ENCODE measurements at places on chromosomes 1 and 21. TPM values are rescaled to one million over a fixed set of nuclear protein-coding genes. Genes with fewer than 3 reads are reported as not detected.
A peak's percentile ranks its signal among the peaks of the same experiment; 100 is the strongest.

C1orf116 gene
- not detected for total RNA-seq

GRCh38 chr1:183807549-183808168 is 2.7 kb downstream of the RGL1 start:
- no peaks in the 10 kb centered on the region for H3K27me3 ChIP-seq
- peaks cover 46% of the 10 kb centered on the region for H3K4me1 ChIP-seq
- H3K36me3 ChIP-seq, result no peaks in the 10 kb centered on the region
- peak; percentile 85 for DNase-seq
- peak overlapping the region; percentile 74 for H3K27ac ChIP-seq
- H3K4me3 ChIP-seq, result no peak overlapping the region

TOMM40L gene
- total RNA-seq, result 19.1 TPM

DNA sequence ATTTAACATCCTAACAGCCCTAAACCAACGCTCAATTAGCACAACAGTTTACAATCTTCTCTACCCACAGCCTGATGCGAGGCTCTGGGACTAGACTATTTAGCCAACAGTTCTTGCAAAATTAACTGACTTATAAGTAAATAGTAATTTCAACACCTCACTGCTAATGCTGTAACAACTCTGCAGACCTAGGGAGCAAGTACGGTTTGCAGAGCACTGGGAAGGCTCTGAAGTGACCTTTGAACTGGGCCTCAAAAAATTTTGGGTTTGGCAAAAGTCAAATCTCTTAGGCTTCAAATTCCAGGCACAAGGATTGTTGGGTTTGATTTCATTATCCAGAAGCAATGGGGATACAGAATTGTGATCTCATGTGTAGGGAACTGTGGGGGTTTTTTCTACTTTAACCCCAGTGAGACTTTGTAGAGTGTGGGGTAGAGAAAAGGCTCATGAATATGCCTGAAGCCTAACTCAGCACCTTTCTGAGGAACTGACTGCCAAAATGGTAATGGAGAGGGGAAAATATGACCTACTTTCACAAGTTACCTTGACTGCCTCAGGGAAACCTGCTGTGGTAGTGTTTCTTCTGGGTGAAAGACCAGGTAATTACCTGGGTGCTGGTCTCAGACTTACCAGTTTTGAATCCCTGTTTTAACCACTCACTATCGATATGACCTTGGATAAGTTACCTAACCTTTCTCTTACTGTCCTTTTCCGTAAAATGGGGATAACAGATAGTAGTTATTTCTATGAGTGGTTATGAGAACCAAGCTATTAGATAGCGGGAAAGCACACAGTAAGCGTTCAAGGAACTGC is 889 bp upstream of the TXLNA start:
- peaks cover 19% of the 10 kb centered on the region for H3K4me1 ChIP-seq
- DNase-seq, result no peak
- H3K36me3 ChIP-seq, result peaks cover 11% of the 10 kb centered on the region
- peak overlapping the region; percentile 99 for H3K27ac ChIP-seq
- peak overlapping the region; percentile 92 for H3K4me3 ChIP-seq
- no peaks in the 10 kb centered on the region for H3K27me3 ChIP-seq

DNA sequence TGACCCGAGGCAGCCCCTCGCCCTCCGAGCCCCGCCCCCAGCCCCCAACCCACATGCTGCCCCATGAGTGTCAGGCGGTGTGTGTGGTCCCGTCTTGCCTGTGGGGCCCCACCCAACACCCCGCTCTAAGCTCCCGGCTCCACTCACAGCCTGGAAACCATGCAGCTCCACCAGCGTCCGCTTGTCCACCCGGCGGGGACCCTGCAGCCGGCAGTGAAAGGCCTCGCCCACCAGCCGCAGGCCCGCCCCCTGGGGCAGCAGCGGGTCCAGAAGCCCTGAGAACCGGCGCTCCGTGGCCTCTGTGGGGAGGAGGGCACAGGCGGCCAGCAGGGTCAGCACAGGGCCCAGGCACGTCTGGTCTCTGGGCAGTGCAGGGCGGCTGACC is 2.7 kb downstream of the C1QTNF12 start:
- no peak overlapping the region for H3K27ac ChIP-seq
- no peak overlapping the region for H3K4me3 ChIP-seq
- no peaks in the 10 kb centered on the region for H3K27me3 ChIP-seq
- no peaks in the 10 kb centered on the region for H3K36me3 ChIP-seq
- DNase-seq, result peak; percentile 20
- no peaks in the 10 kb centered on the region for H3K4me1 ChIP-seq

ELAVL4 gene
- total RNA-seq, result not detected

DNA sequence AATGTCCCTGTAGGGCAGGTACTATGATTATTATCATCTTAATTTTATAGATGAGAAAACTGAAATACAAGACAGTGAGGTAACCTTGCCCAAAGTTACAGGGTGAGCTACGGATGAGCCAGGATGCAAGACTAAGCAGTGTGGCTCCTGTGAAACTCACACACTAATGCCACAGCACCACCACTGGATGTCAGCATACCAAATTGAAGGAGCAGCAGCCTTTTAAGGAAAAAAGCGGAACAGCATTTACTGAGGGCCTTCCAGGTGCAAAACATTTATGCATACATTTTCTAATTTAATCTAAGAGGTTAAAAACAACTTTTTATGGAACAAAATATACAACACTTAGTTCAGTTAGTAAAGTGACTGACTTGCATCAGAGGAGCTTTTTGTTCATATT is 41.7 kb downstream of the SEC16B start:
- H3K4me1 ChIP-seq, result peaks cover 32% of the 10 kb centered on the region
- H3K4me3 ChIP-seq, result no peak overlapping the region
- DNase-seq, result peak; percentile 47
- no peaks in the 10 kb centered on the region for H3K27me3 ChIP-seq
- no peaks in the 10 kb centered on the region for H3K36me3 ChIP-seq

DNA sequence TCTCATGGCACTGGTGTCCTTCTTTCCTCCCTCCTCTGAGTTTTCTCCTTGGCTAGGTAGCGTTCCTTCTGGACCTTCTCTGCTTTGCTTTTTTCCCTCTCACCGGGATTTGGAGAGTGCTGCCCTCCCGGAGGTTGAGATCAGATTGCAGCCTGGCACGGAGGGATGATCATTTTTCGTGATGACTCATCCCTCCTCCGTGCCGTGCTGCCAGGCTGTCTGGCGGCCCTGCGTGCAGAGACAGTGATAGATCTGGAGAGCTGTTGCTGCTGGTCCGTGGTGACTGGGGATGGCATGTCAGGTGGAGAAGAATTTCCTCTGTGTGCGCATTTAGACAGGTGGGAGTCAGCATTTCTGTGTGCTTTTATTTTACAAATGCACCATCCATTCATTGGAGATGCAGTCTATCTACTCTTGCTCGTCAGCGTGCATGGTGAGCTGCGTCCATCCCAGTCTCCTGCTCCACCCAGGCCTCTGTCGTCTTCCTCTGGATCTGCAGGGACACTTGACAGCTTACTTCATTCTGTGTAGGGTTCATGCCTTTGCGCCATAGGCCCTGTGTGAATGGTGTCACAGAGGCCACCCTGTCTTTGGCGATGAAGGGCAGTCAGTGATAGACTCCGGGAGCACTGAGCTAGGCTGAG is 104.4 kb downstream of the PCBP3 start:
- H3K4me3 ChIP-seq, result no peak overlapping the region
- no peaks in the 10 kb centered on the region for H3K27me3 ChIP-seq
- H3K4me1 ChIP-seq, result peaks cover 3% of the 10 kb centered on the region
- no peaks in the 10 kb centered on the region for H3K36me3 ChIP-seq

SRRM1 gene
- 29.0 TPM for total RNA-seq

DNA sequence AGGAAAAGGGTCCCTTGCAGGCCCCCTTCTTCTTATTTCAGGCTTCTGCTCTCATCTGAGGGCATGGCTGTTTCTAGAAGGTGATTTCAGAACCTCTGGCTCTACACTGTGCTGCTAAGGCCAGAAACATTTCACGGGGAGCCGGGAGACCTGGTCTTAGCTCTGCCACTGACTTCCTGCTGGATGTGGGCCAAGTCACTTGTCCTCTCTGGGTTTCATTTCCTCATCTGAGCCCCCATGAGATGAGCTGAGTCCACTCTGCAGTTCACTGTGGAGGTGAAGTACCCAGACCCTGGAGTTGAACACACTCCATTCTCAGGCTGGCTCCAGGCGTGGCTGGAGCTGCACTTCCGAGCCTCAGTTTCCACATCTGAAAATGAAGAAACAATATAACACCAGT is 2.1 kb downstream of the PADI1 start:
- H3K27me3 ChIP-seq, result no peaks in the 10 kb centered on the region
- H3K4me1 ChIP-seq, result peaks cover 6% of the 10 kb centered on the region
- no peaks in the 10 kb centered on the region for H3K36me3 ChIP-seq
- H3K4me3 ChIP-seq, result no peak overlapping the region

CHIA gene
- not detected for total RNA-seq

DNA sequence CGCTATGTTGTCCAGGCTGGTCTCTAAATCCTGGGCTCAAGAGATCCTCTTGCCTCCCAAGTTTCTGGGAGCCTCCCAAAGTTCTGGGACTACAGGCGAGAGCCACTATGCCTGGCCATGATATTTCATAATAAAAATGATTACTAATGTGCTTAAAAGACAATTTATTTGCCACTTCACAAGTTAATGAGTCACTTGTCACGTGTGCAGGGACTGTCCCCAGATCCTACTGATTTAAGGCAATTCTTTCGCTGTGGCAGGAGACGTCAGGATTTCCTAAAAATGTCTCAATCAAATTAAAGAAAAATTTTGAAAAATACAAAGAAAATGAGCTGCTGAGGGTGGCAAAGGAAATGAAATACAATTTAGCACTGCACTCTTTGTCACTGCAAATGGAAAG is 43.5 kb downstream of the B3GALNT2 start:
- no peak overlapping the region for H3K4me3 ChIP-seq
- no peaks in the 10 kb centered on the region for H3K27me3 ChIP-seq
- H3K36me3 ChIP-seq, result peaks cover 13% of the 10 kb centered on the region
- H3K4me1 ChIP-seq, result no peaks in the 10 kb centered on the region

C1QB gene
- not detected for total RNA-seq

GRCh38 chr1:23069675-23070074 is 50.4 kb downstream of the KDM1A start:
- peaks cover 7% of the 10 kb centered on the region for H3K4me1 ChIP-seq
- no peaks in the 10 kb centered on the region for H3K27me3 ChIP-seq
- H3K27ac ChIP-seq, result no peak overlapping the region
- no peak overlapping the region for H3K4me3 ChIP-seq
- no peak for DNase-seq
- peaks cover 23% of the 10 kb centered on the region for H3K36me3 ChIP-seq

ARHGEF16 gene
- total RNA-seq, result not detected

- no peaks in the 10 kb centered on the region for H3K4me1 ChIP-seq
- H3K36me3 ChIP-seq, result no peaks in the 10 kb centered on the region
- H3K27me3 ChIP-seq, result no peaks in the 10 kb centered on the region
- DNase-seq, result no peak
- no peak overlapping the region for H3K27ac ChIP-seq
These were observed 2291.1 kb downstream of the MRPL39 start for GRCh38 chr21:23316190-23316589.

SMIM1 gene
- total RNA-seq, result not detected

GRCh38 chr1:44786138-44786840 is 1.7 kb downstream of the BEST4 start:
- peaks cover 2% of the 10 kb centered on the region for H3K36me3 ChIP-seq
- H3K4me3 ChIP-seq, result peak overlapping the region; percentile 67
- H3K27me3 ChIP-seq, result no peaks in the 10 kb centered on the region
- H3K27ac ChIP-seq, result no peak overlapping the region

- H3K27me3 ChIP-seq, result no peaks in the 10 kb centered on the region
- peaks cover 30% of the 10 kb centered on the region for H3K4me1 ChIP-seq
- DNase-seq, result peak; percentile 47
- no peak overlapping the region for H3K4me3 ChIP-seq
- no peaks in the 10 kb centered on the region for H3K36me3 ChIP-seq
These were observed 34.9 kb upstream of the PTGFRN start for GRCh38 chr1:116874733-116875249.

DNA sequence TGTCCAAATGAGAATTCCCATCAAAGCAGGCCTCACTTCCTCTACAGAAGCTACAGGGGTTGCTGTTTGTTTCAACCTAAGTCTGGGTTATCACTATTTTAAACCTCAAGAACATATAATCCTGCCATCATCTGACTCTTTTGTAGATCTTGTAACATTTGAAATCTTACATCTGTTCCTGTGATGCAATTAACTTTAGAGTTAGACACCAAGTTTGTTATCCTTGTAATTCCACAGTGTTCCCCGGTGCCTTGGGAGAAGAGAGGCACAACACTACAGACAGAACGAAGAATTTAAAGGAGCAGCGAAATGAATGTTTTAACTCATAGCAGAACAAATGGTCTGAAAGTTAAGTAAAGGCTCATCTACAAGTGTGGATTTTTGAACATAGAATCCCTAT is 116.1 kb downstream of the UCHL5 start:
- H3K36me3 ChIP-seq, result no peaks in the 10 kb centered on the region
- no peaks in the 10 kb centered on the region for H3K4me1 ChIP-seq
- no peaks in the 10 kb centered on the region for H3K27me3 ChIP-seq

CD55 gene
- 39.2 TPM for total RNA-seq

TMEM82 gene
- not detected for total RNA-seq

DNA sequence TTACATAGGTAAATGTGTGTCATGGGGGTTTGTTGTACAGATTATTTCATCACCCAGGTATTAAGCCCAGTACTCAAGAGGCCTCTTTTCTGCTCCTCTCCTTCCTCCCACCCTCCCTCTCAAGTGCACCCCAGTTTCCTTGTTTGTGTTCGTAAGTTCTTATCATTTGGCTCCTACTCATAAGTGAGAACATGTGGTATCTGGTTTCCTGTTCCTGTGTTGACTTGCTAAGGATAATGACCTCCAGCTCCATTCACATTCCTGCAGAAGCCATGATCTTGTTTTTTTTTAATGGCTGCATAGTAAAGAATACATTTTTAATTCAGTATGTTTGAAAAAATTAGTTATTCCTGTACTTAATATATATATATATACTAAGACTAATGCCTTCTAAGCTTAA is 107.7 kb downstream of the CLDN17 start:
- H3K4me3 ChIP-seq, result no peak overlapping the region
- H3K27me3 ChIP-seq, result no peaks in the 10 kb centered on the region
- no peaks in the 10 kb centered on the region for H3K4me1 ChIP-seq
- H3K27ac ChIP-seq, result no peak overlapping the region

SYT6 gene
- not detected for total RNA-seq

GBP7 gene
- not detected for total RNA-seq

DNA sequence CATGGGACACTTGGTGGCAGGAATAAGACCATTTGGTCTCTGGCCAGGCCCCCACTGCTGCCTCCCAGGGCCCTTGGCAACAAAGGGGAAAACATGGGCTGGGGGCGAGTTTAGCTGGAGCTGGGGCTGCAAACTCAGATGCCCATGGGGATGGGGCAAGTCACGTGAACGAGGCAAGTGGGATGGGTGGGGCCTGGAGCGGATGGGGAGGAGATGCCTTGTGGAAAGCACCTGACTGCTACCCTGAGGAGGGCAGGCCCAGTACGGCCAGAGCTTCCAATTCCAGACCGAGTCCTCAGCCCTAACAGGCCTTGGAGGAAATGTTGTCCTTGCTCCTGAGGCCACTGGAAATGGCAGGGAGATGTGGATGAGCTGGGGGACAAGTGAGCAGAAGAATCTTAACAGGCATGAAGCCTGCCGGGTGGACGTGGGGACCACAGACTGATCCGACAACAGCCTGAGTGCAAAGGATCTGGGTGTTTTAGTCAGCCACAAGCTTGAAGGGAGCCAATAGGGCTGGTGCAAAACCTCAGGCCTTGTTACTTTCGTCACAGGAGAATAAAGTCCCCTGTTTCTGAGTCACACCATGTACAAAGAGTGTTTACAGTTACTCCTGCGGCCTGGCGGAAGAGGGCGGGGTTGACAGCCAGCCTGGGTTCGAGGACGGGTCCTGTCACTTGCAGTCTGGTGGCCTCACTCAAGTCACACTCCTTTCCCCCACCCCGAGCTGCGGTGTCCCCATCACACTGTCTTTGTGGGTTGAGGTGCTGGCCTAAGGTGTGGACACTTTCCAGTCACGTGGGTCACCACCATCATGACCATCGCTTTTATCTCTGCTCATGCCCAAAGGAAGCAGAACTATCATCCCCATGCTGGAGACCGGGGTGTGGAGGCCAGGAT is 19.1 kb downstream of the RUNX3 start:
- no peak overlapping the region for H3K27ac ChIP-seq
- H3K36me3 ChIP-seq, result no peaks in the 10 kb centered on the region
- no peak for DNase-seq
- H3K27me3 ChIP-seq, result no peaks in the 10 kb centered on the region
- H3K4me3 ChIP-seq, result no peak overlapping the region

Data from GM23248 (cell line).